MM.1S (cell line): ENCODE measurements at places on chromosomes 13 and 19.

DNA sequence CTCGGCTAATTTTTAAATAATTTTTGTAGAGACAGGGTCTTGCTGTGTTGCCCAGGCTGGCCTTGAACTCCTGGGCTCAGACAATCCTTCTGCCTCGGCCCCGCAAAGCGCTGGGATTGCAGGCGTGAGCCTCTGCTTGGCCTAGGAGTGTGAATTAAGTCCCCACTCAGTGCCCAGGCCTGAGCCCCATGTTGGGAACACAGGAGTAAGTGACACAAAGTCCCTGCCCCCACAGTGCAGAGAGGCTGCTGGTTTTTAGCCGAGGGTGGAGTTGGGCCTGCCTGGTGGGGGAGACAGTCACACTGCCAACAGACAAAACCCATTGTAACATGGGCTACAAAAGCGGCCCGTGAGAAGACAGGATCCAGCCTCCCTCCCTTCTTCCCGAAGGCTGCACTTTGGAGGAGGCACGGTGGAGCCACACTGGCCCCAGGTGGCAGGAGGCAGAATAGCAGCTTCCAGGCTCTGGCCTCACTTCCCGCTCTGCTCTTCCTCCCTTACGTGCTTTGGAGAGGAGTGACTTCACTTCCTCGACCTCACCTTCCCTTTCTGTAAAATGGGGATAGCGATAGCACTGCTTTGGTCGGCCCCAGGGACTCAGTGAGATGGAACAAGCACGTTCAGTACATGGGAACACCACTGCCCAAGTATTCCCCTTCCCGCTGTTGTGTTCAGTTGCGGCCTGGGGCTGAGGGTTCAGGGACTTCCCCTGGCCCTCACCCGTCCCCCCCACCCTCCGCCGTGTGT lies 15.2 kb upstream of the EHD2 start:
- H3K27ac ChIP-seq, result no peak overlapping the region
- no peaks in the 10 kb centered on the region for H3K4me1 ChIP-seq
- H3K36me3 ChIP-seq, result no peaks in the 10 kb centered on the region
- no peak overlapping the region for H3K4me3 ChIP-seq
- H3K27me3 ChIP-seq, result no peaks in the 10 kb centered on the region
- DNase-seq, result peak; percentile 24

- no peaks in the 10 kb centered on the region for H3K27me3 ChIP-seq
- DNase-seq, result no peak
- H3K4me3 ChIP-seq, result no peak overlapping the region
- H3K27ac ChIP-seq, result no peak overlapping the region
Observed at GRCh38 chr19:18073197-18073596, 13.5 kb downstream of the IL12RB1 start.

GRCh38 chr19:2229103-2230032 lies 6.8 kb downstream of the PLEKHJ1 start:
- no peaks in the 10 kb centered on the region for H3K4me1 ChIP-seq
- H3K27ac ChIP-seq, result no peak overlapping the region
- H3K4me3 ChIP-seq, result no peak overlapping the region
- H3K36me3 ChIP-seq, result peaks cover 20% of the 10 kb centered on the region

DNA sequence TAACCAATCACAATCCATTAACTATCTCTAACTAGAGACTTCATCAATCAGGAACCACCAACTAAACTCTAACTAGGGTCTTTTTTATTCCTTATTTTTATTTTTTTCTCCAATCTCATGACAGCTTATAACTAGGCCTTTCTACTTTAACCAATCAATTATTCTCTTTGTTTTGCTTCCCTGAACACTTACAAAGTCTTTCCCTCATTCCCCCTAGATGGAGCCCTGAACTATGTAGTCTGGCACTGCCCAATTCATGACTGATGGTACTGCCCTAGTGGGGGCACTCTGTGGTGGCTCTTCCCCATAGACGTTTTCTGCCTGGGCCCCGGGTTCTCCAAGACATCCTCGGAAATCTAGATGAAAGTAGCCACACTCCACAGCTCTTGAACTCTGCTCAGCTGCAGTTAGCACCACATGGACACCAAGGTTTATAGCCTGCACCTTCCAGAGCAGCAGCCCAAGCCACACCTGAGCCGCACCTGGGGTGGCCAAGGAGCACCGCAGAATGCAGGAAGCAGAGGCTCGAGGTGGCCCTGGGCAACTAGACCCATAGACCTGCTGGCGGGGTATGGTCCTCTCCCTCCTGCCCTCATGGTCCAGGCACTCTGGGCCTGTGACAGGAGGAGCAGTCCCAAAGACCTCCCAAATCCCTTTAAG lies 6.6 kb downstream of the ATP7B start:
- no peak for DNase-seq
- no peaks in the 10 kb centered on the region for H3K27me3 ChIP-seq
- H3K4me1 ChIP-seq, result no peaks in the 10 kb centered on the region
- no peaks in the 10 kb centered on the region for H3K36me3 ChIP-seq
- no peak overlapping the region for H3K27ac ChIP-seq

DNA sequence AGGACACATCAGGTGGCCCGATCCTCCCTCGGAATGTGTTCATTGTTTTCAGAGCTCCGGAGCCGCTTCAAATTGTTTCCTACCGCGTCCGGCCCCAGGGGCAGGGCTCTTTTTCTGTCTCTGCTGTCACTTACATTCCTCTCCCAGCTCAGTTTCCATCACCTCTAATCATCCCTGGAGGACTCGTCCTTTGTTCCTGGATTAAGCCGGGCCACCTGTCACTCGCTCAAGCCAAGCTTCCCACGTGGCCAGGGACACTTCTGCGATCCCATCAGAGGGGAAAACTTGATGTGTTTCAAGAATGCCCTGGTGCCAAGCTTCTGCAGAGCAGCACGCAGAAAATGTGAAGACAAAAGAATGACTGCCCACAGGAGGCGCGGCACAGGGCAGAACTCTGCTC lies 13.5 kb downstream of the IL17D start:
- H3K36me3 ChIP-seq, result no peaks in the 10 kb centered on the region
- no peaks in the 10 kb centered on the region for H3K4me1 ChIP-seq
- DNase-seq, result no peak

DNA sequence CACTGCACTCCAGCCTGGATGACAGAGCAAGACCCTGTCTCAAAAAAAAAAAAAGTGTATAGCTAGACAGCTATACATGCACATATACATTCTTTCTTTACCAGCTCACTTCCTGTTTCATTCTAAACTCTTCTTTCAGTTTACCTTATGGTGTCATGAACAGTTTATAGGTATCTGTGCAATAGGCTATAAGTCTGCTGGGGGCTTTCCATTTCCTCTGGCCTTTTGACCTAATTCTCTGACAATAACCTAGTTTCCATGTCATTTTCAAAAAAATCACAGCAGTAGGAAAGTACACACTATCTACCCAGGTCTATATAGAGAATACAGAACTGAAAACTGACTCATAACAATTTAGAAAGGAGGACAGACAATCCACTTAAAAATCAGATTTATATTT lies 24.4 kb upstream of the URAD start:
- peak; percentile 77 for DNase-seq
- no peak overlapping the region for H3K4me3 ChIP-seq
- H3K27ac ChIP-seq, result no peak overlapping the region
- H3K4me1 ChIP-seq, result no peaks in the 10 kb centered on the region
- no peaks in the 10 kb centered on the region for H3K36me3 ChIP-seq

DNA sequence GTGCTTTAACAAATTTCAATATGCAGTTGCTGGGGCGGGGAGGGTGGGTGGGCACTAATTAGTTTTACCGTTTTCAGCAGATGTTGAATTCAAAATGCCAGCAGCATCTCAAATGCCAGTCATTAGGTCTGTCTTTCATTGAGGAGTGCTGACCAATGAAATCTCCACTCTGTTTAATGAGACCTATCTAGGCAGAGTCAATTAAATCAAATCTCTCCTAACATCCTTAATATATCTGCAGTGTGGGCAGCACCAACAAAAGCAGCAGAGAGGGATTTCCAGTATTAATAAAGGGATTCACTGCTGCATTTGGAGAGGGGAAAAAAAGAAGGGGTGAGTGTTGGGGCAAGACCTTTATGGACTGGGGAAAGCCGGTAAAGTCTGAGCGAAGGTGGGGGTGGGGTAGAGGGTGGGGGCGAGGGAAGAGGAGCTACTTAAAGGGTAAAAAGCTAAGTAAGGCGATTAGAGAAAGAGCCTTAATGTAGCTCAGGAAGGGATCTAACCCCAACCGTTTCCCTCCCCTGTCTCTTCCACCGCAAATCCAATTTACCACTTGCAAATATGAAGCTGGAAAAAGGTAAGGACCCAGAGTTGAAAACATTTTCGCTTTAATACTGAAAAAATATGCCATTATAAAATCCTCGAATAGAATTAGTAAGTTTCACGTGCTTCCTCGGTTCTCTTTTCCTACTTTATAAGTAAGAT lies 4.5 kb downstream of the SLITRK1 start:
- no peaks in the 10 kb centered on the region for H3K27me3 ChIP-seq
- H3K36me3 ChIP-seq, result no peaks in the 10 kb centered on the region
- no peak overlapping the region for H3K27ac ChIP-seq
- no peaks in the 10 kb centered on the region for H3K4me1 ChIP-seq
- no peak overlapping the region for H3K4me3 ChIP-seq

- no peaks in the 10 kb centered on the region for H3K36me3 ChIP-seq
- no peak overlapping the region for H3K27ac ChIP-seq
- DNase-seq, result no peak
- no peaks in the 10 kb centered on the region for H3K27me3 ChIP-seq
- no peak overlapping the region for H3K4me3 ChIP-seq
Observed at GRCh38 chr13:30685987-30686386, 49.4 kb upstream of the ALOX5AP start.

GRCh38 chr19:34995551-34995950 lies 4.6 kb upstream of the GRAMD1A start:
- H3K4me3 ChIP-seq, result no peak overlapping the region
- H3K27me3 ChIP-seq, result peaks cover 4% of the 10 kb centered on the region; the same call in 1 of the 2 replicates
- H3K4me1 ChIP-seq, result 0 out of 2 replicates have a peak, but pooled peaks cover 10% of the 10 kb centered on the region
- no peaks in the 10 kb centered on the region for H3K36me3 ChIP-seq

- no peaks in the 10 kb centered on the region for H3K36me3 ChIP-seq
- peaks cover 80% of the 10 kb centered on the region for H3K27me3 ChIP-seq
- H3K27ac ChIP-seq, result no peak overlapping the region
Observed at GRCh38 chr19:8607386-8607785, 3.1 kb downstream of the ADAMTS10 start.

GRCh38 chr13:27440408-27440807 lies 10.0 kb downstream of the MTIF3 start:
- peak; percentile 61 for DNase-seq
- no peak overlapping the region for H3K4me3 ChIP-seq
- peak overlapping the region; percentile 46; the same call in 1 of the 2 replicates for H3K27ac ChIP-seq
- H3K4me1 ChIP-seq, result peaks cover 23% of the 10 kb centered on the region; the same call in 1 of the 2 replicates
- H3K27me3 ChIP-seq, result no peaks in the 10 kb centered on the region

- no peak for DNase-seq
- H3K4me1 ChIP-seq, result no peaks in the 10 kb centered on the region
- H3K36me3 ChIP-seq, result no peaks in the 10 kb centered on the region
- no peaks in the 10 kb centered on the region for H3K27me3 ChIP-seq
- H3K27ac ChIP-seq, result no peak overlapping the region
- H3K4me3 ChIP-seq, result no peak overlapping the region
Observed at GRCh38 chr13:70390968-70391367, 282.7 kb upstream of the KLHL1 start.
